ENCODE measurements at places on chromosomes 6 and 20.

DNA sequence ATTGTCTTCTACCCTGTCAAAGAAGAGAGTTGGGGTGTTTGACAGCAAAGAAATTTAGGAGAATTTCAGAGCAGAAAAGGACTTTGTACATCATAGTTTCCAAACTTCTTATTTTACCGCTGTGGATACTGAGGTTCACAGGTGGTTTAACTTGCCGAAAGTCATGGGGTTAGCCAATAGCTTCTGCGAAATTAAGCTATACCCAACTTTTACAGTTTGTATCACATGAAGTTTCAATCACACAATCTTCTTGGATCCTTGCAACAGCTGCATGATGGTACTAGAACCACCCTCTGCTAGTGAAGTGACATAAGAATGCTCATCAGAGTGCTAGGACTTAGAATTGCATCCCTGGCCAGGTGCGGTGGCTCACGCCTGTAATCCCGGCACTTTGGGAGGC lies 345.5 kb downstream of the CD83 start:
- DNase-seq: no peak

- DNase-seq: peak; percentile 63
Measured at GRCh38 chr20:1377984-1378734, 14.7 kb downstream of the FKBP1A start.

DNA sequence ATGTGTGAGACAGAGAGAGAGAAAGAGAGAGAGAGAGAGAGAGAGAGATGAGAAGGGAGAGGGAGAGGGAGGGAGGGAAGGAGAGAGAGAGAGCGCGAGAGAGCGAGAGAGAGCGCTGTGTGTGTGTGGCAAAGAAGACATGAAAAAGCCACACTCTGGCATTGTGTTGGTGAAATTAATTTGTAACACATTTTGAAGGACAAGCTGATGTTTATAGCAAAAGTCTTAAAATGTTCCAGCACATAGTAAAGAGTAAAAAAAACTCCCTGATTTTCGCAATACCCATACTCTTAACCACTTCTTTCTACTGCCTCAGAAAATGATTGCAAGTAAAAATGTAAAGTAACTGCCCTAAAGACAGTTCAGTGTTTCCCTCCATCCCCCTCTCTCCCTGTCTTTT lies 56.7 kb downstream of the SLC22A1 start:
- no peak for DNase-seq

DNA sequence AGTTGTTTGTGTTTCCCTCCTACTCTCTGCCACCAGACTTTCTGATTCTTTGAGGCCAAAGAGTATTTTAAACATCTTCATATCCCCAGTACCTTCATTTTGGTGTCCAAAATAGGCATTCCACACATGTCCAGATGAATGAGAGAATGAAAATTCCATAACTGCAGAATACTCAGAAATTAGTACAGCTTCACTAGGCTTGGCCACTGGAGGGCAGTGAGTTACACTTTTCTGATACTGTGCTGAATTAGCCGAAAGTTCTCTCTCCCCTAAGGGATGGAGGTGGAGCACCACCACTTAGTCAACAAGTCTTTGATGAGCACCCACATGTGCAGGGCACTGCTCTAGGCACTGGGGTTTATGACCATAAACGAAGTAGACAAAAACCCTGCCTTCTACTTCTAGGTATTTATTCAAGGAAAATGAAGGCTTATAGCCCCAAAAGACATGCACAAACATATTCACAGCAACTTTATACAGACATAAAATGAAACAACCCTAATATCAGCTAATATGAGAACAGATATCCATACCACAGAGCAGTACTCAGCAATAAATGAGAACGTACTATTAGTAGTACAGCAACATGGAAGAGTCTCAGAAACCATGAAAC lies 46.1 kb upstream of the TMEM217 start:
- peak; percentile 57 for DNase-seq

- DNase-seq: no peak
Measured at GRCh38 chr6:85422996-85423395, 26.9 kb upstream of the NT5E start.

DNA sequence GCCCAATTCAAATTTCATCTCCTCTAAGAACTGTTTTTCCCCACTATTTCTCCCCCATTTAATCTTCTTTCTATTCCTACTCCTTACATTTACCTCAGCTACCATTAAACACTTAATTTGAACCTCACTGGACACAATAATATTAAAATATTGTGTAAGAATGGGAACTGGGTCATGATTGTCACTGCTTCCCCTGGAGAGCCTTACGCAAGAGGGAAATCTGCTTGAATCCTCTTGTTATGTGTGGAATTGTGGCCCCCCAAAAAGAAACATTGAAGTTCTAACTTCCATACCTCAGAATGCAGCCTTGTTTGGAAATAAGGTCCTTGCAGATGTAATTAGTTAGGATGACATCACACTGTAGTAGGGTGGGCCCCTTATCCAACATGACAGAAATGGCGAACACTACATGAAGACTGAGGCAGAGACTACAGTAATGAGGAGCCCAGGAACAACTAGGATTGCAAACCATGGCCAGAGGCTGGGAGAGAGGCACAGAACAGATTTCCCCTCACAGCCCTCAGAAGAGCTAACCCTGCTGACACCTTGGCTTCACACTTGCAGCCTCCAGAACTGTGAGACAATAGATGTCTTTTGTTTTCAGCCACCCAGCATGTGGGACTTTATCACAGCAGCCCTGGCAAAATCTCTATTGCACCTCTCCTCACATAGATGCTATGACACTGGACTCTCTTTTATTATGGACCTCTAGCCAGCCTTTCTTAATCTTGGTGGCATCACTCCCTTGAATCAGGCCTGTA lies 29.9 kb downstream of the HIVEP2 start:
- no peak for DNase-seq

GRCh38 chr20:36836591-36837269 lies 39.2 kb upstream of the TLDC2 start:
- peak; percentile 71 for DNase-seq

DNA sequence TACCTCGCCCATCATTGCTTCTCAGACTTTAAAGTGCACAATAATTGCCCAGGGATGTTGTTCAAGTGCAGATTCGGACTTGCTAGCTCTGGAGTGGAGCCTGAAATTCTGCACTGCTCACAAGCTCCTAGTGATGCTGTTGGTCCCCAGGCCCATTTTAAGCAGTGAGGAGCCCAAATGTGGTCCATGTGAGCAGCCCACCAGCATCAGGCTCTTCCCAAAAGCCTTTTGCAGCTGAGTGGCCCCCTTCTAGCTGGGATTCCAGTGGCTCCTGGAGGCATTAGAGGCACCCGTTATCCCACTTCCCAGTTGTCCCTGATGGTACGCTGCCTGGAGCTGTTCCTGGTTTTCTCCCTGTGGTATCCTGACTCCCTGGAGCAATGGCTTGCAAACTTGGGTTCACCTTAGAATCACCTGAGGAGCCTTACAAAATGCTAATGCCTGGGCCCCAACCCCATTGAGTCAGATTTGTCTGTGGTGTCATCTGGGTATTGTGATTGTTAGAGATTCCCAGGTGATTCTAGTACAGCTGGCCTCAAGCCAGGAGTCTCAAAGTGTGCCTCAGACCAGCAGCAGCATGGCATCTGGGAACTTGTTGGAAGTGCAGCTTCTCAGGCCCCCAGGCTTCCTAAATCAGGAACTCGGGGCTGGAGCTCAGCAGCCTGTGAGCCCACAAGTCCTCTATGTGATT lies 186.9 kb upstream of the SLC24A3 start:
- no peak for DNase-seq

DNA sequence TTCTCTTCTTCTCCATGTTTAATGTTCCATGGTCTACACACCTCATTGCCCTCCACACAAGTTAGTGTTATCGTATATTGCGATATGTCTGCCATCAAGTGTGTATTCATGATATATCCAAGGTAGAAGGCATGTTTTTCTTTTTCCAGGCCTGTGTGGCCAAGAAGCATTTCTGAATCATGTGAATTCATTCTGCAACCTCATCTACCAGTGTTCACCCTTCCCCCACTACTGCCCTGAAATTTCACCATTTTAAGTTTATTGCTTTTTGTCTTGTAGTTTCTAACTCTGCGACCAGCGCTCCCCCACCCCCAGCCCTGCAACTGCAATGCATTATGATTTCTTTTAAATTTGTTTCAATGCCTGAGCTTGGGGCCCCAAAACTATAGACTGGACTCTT lies 618.0 kb upstream of the FLRT3 start:
- no peak for DNase-seq

DNA sequence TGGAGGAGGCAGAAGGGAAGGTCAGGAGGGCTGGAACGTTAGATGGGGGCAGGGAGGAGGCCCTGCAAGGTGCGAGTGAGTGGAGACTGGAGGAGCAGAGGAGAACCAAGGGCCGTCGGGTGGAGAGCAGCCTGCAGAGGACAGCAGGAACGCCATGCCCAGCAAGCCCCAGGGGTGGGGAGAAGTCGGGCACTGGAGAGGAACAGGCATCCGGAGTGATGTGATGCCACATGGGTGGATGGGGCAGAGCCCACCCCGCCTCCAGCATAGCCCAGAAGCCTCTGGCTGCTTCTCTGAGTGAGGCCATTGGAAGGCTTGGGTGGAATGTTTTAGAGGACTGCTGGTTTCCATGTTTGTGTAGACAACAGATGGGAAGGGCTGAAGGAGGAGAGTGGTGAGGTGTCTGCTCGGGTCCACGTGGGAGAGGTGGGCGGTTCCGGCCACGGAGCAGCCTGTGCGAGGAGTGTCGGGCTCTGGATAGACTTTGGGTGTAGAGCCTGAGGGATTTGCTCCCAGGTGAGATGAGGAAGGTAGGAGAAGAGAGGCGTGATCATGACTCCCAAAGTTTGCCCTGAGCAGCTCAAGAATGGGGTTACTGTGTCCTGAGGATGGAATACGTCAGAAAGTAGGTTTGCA lies 221.4 kb downstream of the SMOC2 start:
- no peak for DNase-seq

DNA sequence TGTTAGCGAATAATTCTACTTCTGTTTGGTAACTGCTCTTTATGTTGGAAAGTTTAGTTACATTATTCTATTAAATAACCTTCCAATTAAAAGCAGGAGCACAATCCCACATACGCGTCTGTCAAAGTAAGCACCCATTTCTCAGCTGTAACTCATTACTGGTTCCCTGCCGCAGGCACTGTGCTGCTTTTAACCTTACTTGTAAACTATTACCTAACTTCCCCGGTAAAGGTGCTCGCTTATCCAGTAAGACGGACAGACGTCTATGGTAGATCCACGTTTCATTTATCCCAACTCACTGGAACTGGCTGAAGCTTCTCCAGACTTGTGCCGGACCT lies 529 bp upstream of the ENPP4 start:
- no peak for DNase-seq

DNA sequence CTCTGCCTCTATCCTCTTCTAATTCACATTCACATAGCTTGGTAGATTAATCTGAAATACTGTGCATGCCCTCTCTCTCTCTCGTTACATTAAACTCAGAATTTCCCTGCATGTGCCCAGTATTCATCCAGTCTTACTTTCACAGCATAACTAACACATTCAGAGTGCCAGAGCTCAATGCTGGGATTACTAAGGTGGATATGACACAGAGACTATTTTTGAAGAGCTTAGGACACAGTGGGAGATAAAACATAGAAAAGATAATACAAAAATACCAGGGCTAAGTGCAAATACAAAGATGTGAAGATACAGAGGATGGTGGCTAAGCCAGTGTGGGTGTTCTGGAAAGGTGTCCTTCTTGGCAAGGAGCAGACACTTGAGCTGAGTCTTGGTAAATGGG lies 6.3 kb downstream of the SYNE1 start:
- DNase-seq: no peak

GRCh38 chr20:51092338-51092737 lies 69.4 kb upstream of the KCNG1 start:
- DNase-seq: no peak

- no peak for DNase-seq
Measured at GRCh38 chr6:156423075-156423474, 354.1 kb upstream of the ARID1B start.

DNA sequence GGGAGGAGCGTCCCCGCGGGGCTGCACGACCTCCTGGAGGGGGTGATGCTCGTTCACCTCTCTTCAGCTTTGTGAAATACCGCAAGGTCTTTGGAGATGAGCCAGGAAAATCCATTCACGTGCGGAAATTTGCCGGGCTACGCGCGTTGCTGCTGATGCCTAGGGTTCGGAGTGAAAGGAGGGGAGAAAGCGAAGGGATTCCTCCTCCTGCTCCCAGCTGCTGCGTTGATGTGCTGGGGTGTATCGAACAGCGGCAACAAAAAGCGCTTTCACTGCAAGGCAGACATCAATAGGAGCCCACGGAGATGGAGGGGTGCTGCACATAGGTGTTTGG lies 391 bp upstream of the B3GAT2 start:
- DNase-seq: no peak

GRCh38 chr20:51029963-51030920 lies 7.3 kb upstream of the KCNG1 start:
- DNase-seq: peak; percentile 52

DNA sequence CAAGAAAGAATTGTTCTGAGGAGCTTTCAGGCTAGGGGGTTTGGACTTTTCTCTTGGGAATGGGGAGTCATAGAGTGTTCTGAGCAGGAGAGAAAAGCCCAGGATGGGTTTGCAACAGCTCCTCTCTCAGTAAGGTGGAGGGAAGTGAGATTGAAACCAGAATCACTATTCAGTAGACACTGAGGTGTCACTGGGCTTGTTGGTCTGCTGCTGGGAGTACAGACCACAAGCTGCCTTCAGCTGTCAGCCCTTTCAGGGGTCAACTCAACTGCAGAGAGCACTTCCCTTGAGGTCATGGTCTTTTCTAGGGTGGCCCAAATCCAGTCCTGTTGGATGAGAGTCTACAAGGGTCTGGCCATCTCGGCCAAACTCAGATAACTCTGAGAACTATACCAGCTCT lies 12.9 kb upstream of the FOXA2 start:
- DNase-seq: no peak

- DNase-seq: peak; percentile 83
Measured at GRCh38 chr6:13711733-13712598, at the start of gene RANBP9. Gene RANBP9, minus strand, starts transcription at chr6:13711835. Its CDS starts 330 bp downstream, at chr6:13711505.

DNA sequence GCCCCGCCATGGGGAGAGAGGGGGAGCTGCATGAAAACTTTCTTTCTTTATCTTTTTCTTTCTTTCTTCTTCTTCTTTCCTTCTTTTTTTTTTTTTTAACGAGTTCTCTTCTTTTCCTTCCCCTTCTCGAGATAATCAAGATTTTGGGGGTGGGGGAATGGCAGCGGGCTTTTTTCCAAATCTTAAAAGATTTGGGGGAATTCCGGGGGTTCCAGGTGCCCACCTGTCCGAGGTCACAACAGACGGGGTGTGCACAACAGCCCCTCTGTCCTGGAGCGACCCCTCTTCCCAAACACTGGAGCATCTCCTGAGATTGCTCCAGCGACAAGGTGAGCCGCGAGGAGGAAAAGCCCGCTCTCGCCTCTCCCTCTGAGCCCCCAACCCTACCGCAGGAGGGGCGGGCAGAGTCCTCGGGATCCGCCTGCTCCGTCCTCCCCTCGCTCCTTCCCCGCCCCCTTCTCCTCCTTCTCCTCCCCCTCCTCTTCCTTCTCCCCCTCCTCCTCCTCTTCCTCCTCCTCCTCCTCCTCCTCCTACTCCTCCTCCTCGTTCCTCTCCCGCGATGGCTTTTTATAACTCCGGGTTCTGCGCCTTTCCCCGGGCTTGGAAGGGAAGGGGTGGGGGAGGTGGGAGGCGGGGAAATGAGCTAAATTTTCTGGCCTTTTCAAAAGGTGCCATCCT lies 689 bp upstream of the KCNB1 start:
- DNase-seq: no peak
